ENCODE measurements at places on chromosomes 2 and 18. TPM values are rescaled to one million over a fixed set of nuclear protein-coding genes. Genes with fewer than 3 reads are reported as not detected.

Gene ACKR3
- 10.1 TPM for total RNA-seq

Gene PTPRN
- 2.0 TPM for total RNA-seq

Gene ARHGAP15
- total RNA-seq: 1.6 TPM

Gene FKBP7
- 2.6 TPM for total RNA-seq

- DNase-seq: peak; percentile 16
Measured at GRCh38 chr18:79573921-79574491, 105.6 kb upstream of the CTDP1 start.

DNA sequence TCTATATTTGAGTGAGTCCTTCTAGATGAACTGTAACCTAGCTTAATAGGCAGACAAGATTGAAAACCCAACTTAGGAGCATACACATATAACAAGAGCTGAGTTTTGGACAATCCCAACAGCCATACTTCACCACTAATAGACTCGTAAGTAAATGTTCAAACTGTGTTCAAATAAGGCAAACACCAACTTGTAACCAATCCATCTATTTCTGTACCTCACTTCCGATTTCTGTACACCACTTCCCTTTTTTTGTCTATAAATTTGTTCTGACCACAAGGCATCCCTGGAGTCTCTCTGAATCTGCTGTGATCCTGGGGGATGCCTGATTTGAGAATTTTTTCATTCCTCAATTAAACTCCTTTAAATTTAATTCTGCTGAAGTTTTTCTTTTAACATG is 1149.1 kb upstream of the NRXN1 start:
- no peak for DNase-seq

DNA sequence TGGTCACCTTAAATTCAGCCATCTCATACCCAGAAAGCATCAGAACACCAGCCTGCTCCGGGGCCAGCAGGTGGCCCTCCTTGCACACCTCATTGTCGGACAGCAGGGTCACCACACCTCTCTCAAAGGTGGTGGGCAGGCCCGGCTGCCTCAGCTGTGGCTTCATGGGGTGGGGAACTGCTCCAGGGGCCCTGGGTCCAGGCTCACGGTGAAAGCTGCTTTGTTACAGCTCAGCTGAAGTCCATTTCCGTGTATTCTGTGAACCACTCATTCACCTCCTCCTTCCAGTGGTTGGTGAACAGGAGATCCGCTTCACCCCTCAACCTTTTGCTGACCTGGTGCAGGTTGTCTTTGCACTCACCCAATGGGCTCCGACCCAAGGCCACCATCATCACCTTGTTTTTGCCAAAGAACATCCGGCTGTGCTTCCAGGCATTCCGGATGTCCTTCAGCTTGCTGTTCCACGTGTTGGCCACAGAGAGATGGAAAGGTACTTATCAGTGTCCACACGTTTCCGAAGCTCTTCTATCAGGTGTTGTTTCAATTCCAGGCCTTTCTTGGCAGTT is 78.6 kb upstream of the LDLRAD4 start:
- no peak for DNase-seq

Gene SLC23A3
- total RNA-seq: 13.8 TPM

Gene TTC31
- total RNA-seq: 23.3 TPM
